ENCODE measurements at places on chromosomes 6 and 20.

DNA sequence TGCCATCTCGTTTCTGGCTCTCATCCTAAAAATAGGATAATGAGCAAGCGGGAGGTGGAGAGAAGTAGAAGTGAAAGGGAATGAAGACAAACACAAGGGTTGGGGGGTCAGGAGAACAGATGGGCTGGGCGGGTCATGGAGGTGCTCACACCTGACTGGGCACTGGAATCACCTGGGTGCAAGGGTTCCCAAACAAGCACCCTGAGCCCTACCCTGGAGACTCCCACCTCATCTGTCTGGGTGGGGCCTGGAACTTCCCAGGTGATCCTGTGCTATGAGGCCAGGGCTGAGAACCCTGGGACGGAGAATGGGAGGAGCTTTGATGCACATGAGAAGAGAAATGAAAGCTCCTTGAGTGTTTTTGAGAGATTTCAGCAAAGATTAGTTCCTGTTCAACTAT is 223.6 kb downstream of the ANKRD60 start:
- no peak for DNase-seq

DNA sequence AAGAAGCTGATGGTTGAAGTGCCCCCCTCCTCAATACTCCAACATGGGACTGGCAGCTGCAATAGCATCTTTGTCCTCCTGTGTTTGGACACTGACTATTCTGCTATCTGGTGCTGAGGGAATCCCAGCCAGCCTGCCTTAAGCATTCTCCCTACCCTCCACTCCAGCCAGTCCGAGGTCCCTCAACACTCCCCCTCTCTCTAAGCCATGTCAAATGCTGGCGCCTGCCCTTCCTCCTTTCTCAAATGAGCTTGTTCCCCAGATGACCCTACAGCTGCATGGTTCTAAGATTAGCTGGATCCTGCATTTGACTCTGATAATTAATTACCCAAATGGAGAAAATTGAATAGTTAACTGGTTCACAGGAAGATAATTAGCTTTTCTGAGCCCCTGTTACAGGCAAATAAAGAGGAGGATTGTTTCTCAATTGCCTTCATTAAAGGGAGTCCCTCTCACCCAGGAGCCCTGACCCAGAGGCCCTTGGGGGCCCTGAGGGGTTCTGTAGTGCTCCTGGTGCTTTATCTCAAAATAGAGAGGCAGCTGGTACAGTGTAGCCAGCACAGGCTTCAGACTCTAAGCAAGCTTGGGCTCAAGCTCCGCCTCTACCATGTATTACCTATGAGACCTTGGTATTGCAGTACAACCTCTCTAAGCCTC is 37.9 kb upstream of the CHD6 start:
- DNase-seq = no peak

DNA sequence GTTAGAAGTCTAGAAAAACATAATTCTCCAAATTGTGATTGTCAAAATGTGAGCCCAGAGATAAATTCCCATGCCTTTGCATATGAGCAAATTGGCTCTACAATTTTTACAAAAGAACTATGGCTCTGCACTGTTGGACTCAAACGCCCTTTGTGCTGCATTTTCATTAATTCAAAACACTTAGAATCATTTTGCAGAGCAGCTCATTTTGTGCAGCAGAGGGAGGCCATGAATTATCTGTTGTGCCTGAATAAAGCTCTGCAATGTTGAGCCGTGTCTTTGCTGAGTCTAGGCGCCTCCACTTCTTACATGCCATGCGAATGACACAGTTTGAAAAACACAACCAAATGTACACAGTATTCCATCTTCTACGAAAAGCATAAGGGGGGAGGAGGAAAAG is 230.2 kb downstream of the PRKN start:
- DNase-seq = no peak

- peak; percentile 12 for DNase-seq
Observed at GRCh38 chr6:152952866-152953509, 29.9 kb downstream of the FBXO5 start.

DNA sequence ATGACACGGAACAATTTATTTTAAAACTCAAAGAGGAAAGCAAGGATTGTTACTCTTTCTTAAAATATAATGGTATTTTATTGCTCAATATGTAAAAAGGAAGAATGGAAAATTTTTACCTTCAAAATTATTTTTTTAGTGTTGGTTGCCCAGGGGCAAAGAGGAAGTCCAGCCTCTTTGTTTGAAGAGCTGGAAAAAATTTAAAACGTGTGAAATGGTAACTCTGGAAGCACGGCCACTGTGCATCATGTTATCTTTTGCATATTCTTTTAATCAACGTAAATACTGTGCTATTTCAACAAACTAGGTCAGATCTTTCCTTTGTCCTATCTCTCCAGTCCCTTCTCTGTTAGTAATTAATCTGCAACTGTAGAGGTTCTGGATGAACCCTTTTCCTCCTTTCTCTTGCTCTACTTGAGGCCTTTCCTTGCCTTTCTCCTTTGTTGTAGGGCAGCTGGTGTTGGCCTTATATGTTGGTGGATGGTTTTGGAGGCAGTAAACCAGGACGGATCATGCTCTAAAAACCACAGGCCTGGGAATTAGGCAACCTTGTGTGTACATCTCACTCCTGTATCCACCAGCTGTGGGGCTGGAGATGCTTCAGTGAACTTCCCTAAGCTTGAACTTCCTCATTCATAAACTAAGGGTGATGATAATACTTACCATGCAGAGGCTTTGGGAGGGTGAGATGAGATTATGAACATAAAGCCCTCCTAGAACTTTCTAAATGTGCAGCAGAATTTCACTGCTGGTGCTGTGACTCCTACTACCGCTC is 143.3 kb downstream of the PRL start:
- no peak for DNase-seq

DNA sequence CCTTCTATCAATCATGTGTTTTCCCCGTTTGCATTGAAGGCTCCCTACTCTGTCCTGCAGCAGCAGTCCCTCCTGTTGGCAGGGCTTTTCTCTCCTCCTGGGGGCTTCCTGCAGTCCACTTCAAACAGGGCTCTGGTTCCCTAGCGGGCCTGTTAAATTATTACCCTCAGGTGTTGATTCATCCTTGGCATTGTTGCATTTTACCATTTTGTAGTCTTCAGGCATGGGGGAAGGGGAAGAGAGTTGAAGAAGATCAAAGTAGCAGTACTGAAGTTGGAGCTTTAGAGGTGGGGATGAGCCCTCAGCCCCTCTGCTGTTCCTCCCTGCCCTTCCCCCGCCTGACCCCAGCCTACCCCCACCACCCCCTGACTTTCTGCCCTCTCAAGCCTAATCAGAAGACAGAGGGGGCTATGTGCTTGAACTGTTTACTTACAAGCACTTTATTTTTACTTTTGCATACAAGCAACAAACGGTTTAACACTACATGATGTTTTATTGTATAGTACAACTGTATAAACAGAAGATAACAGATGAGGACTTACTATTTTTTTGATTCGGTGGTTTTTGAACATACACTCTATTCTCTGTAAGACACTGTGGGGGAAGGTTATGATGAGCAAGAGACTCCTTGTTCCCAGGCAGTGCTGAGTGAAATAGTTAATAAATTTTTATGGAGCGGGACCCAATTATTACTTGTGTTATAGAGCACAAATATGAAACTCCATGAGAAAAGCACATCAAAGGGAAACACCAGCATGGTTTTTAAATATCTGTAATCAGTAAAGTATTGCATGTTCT is 169.7 kb downstream of the EYA4 start:
- no peak for DNase-seq

GRCh38 chr6:121438869-121439268 is 3.4 kb downstream of the GJA1 start:
- no peak for DNase-seq

GRCh38 chr20:50108556-50109235 is 4.3 kb downstream of the UBE2V1 start:
- DNase-seq = no peak

DNA sequence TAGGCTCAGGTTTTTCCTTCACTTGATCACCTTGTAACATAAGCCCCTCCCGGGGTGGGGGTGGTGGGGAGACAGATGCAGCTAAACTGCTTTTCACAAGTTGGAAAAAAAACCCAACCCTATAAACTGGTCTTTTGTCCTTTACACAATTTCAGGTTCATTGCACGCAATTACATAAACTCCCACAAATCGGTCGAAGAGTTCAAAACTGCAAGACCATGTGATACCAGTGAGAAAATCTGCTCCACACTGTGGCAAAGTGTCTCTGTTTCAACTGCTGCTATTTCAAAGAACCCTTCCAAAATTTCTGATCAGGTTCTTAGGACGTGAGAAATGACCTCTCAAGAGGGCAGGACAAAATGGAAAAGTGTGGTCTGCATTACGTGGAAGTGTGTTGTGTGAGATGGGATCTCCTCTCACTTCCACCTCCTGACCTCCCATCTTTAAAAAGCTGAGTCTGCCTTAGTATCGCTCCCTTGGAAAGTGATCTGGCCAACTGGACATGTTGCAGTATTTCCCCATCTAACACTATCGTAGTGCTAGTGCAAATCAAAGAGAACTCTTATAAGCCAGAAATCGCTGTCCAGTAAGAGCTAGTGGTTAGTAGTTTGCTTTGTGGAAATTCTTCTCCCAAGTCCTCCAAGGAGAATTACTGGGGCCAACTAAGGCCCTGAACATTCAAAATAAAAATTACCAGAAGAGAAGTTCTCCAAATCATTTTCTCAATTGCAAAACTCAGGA is 60.1 kb downstream of the PRND start:
- no peak for DNase-seq

DNA sequence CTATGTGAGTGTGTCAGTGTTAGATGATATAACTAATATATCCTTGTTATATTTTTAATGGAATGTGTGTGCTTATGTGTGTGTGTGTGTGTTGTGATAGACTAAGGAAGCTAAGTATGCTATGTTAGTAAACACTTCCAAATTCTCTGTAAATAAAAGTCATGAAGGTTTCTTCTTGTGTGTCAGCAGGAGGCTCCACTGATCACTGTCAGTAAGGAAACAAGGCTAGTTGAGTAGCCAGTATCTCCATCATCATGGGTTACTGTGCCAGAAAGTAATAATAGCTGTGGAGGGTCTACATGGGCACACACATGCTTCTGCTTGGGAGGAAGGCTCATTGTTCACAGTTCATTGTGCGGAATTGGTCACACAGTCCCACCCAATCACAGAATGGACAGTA is 302.8 kb upstream of the RNF217 start:
- DNase-seq = no peak

GRCh38 chr6:135922174-135922573 is 70.7 kb downstream of the PDE7B start:
- DNase-seq = peak; percentile 93

GRCh38 chr20:22848364-22848763 is 186.7 kb upstream of the SSTR4 start:
- DNase-seq = no peak

DNA sequence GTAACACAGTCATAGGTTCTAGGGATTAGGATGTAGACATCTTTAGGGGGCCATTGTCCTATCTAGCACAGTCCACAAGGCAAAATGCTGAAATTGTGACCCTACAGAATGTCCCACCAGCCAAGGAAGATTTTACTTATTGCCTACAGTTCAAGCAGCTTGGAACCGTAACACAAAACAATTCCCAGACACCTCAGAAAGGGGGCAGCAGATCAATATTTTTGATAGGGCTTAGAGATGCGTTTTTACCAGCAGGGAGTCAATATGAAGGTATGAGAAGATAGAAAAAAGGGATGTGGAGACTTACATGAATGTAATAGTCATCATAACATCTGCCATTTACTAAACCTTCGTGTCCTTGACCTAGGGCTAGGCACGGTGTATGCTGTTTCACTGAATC is 81.0 kb downstream of the TMEM170B start:
- peak; percentile 13 for DNase-seq

DNA sequence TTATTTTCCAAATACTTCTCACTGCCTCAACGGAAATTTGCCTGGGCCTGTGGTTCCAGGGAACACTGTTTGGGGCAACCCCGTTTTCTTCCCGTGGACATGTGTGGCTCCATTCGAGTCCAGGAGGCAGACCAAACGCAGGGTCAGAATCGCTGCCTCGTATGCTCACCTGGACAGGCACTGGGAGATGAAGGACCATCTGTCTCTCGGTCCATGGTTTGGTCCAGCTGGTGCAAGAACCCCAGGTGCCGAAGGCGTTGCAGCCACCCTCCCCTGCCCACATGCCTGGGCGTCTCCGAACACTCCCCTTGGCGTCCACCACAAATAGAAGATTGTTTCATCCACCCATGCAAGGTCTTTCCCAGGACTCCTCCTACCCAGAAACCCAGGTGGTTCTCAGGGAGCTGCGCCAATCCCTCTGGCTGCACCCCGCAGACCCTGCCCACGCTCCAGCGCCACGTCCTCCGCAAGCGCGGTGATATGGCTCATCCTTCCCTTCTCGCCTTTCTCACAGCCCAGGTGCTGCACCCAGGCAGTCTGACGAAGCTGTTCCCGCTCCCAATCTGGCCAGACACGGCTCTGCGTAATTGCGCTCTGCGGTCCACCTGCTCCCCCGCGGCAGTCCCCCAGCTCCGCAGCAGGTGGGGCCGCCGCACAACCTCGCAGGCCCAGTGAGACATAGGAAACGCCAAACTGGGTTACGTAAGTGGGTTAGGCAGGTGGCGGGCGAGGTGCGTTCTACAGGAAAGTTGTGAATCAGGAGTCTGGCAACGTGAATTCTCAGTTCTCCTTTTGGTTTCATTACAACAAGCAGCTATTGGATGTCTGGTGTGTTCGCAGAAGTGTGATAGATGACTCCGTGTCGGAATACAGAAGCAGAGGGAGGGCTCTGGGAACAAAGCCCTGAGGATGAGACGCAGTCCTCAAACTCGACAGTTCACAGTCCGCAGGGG is 146.2 kb upstream of the ECI2 start:
- no peak for DNase-seq

DNA sequence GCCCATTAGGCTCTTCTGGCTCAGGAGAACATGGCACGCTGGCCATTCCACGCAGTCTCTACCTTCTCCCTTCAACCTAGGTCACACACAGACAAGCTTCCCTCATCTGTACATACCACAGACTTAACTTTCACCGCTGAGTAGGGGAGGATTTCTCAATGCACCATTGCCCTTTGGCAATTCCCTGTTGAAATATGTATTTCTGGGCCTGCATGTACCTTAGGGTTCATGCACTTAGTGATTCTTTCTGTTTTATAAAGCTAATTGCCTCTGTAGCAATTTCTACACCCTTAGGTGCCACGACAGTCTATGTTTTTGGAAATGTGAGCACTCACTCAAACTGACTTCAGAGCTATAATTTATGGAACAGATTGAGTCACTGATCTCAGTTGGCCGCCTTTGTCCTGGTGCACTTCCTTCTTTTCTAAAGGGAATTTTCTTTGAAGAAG is 253.8 kb upstream of the PRDM1 start:
- DNase-seq = no peak

GRCh38 chr6:13998356-13998755 is 73.6 kb downstream of the RNF182 start:
- DNase-seq = no peak

GRCh38 chr6:141107591-141108160 is 1025.0 kb upstream of the GJE1 start:
- DNase-seq = no peak

- peak; percentile 89 for DNase-seq
Observed at GRCh38 chr20:37295001-37295400, 5.5 kb downstream of the MANBAL start.

GRCh38 chr6:111782192-111782809 is 91.0 kb downstream of the FYN start:
- DNase-seq = no peak

DNA sequence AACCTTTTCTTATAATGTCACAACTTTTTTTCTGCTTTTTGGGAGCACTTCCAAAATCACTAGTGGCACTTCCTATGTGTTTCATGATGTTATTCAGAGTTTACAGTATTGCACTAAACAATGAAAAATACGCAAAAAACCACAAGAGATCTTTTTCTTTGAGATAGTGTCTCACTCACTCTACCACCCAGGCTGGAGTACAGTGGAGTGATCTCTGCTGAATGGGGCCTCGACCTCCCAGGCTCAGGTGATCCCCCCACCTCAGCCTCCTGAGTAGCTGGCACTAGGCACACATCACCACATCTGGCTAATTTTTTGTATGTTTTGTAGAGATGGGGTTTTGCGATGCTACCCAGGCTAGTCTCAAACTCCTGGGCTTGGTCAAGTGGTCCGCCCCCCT is 158.7 kb downstream of the COL21A1 start:
- no peak for DNase-seq

All from fibroblast of skin of left biceps (primary cell).